ENCODE measurements at places on chromosomes 5 and 9.

DNA sequence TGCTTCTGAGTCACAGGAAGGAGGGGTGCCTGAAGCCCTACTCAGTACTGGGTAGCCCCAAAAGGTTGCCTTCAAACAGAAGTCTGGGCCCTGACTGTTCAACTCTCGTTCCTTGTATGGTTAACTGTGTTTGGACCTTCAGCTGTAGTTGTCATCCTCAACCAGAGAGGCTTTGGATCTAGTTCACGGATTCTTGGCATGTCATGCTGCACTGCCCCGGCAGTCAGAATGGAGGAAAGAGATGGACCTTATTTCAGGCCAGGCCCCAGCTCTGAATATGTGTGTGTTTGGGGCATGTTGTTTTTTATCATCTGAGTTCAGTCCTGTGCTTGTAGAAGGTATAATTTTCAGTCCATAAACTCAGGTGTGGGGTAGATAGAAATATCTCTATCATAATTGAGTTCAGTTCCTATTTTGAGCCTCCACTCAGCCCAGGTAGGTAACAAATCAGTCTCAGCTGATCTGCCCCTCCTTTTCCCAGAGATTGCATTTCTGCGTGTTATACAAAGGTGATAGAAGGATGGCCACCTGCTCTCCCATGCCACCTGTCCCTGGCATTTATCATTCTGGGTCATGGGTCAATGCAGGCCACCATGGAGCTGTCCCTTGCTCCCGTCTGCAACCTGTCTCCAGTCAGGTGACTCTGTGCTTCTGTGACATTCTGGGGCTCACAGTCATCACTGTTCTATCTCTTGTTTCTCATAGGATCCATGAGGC lies 127.5 kb upstream of the CPEB4 start:
- no peak for DNase-seq

GRCh38 chr5:56414066-56414465 lies 180.9 kb upstream of the ANKRD55 start:
- peak; percentile 55 for DNase-seq

- DNase-seq: no peak
Observed at GRCh38 chr5:112625689-112626438, 111.8 kb upstream of the APC start.

- DNase-seq: peak; percentile 80
Observed at GRCh38 chr5:61307611-61308010, 24.4 kb upstream of the ZSWIM6 start.

DNA sequence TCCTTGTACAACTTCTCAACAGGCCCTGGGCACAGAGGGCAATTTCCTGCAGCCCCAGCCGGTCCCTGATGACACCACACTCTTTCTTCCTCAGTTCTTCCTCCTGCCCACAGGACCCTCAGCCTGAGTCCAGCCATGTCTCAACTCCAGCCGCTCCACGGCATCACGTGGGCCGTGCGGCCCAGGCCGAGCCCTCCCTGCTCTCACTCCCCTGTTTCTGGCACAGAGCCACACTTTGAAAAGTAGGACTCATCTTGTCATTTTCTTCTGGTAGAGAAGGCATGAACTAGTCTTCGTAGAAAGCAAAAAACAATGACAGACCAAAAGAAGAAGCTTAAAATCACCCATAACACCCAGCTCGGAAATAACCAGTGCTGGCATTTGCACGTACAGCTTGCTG lies 404.7 kb upstream of the IRX1 start:
- DNase-seq: no peak

DNA sequence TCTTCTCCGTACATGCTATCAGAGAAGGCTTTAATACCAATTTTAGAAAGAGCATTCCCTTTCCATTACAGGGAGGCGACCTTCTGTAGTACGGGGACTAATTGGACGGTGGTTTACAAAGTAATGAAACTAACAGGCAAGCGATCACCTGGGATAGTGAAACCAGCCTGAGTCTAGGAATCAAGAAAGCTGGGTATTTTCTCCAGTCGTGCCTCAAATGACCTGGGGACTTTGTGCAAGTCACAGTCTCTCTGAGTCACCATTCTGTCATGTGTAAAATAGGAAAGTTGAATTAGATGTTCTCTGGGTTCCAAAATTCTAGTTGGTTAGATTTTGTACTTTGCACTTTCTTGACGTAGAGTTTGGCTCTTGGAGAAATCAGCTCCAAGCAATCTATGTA lies 22.7 kb upstream of the SSBP2 start:
- no peak for DNase-seq

DNA sequence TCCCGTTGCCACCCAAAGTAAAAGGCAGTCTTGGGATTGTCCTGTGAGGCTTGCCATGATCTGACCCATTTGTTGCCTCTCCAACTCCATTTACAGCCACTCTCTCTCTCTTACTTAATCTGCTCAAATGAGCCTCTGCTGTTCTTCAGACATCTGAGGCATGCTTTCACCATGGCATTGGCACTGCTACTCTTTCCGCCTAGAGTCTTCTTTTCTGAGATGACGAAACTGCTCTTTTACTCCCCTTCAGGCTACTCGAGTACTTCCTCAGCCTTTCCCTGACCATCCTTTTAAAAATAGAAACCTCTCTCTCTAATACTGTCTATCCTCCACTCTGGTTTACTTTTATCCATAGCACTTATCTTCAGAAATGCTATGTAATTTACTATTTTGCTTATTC lies 9.0 kb downstream of the FOCAD start:
- peak; percentile 49 for DNase-seq

GRCh38 chr9:136021171-136021871 lies 60.1 kb upstream of the UBAC1 start:
- DNase-seq: no peak

DNA sequence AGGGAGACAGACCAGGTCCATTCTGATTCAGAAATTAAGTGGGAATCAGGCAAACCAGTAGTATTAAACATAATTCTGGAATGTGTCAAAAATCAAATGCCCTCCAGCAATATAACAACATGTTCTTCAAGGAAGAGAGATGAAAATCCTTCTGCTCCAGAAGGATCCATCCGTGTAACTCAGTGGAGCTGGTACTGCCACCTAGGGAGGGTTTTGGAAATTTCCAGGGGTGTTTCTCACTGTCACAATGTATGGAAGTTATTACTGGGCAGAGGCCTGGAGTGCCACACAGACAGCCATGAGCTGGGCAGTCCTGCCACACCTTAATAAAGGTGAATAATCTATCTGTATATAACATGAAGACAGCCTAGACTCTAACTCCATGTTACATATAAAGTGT lies 87.5 kb downstream of the TTLL11 start:
- peak; percentile 78 for DNase-seq

DNA sequence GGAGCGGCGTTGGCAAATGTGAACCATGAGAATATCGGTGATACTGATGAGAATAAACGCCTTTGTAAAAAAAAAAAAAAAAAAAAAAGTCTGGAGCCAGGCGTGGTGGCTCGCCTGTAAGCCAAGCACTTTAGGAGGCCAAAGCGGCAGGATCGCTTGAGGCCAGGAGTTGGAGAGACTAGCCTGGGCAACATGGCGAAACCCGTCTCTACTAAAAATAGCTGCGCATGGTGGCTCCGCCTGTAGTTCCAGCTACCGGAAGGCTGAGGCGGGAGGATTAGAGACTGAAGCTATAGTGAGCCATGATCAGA lies 425 bp upstream of the NFX1 start:
- DNase-seq: no peak

DNA sequence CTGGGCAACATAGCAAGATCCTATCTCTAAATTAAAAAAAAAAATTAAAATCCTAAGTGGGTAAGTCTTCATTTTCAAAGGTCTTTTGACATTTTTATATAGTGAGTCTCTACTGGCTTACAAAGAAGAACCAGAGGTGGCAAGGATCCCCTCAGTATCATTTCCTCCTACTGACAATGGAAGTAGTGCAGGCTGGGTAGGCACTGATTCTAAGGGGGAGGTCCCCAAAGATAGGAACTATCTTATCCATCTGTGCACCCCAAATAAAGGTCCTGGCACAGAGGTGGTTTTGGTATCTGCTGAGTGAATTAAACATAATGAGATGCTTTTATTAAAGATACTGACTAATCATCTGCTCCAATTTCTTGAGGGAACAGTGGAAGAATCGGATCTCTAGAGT lies 4.2 kb downstream of the FAM193B start:
- no peak for DNase-seq

DNA sequence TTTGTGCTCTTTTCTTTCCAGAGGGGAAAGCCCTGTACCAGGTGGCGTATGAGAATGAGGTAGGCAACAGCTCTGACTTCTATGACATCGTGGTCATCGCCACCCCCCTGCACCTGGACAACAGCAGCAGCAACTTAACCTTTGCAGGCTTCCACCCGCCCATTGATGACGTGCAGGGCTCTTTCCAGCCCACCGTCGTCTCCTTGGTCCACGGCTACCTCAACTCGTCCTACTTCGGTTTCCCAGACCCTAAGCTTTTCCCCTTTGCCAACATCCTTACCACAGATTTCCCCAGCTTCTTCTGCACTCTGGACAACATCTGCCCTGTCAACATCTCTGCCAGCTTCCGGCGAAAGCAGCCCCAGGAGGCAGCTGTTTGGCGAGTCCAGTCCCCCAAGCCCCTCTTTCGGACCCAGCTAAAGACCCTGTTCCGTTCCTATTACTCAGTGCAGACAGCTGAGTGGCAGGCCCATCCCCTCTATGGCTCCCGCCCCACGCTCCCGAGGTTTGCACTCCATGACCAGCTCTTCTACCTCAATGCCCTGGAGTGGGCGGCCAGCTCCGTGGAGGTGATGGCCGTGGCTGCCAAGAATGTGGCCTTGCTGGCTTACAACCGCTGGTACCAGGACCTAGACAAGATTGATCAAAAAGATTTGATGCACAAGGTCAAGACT lies 10.3 kb downstream of the PCYOX1L start:
- DNase-seq: no peak

DNA sequence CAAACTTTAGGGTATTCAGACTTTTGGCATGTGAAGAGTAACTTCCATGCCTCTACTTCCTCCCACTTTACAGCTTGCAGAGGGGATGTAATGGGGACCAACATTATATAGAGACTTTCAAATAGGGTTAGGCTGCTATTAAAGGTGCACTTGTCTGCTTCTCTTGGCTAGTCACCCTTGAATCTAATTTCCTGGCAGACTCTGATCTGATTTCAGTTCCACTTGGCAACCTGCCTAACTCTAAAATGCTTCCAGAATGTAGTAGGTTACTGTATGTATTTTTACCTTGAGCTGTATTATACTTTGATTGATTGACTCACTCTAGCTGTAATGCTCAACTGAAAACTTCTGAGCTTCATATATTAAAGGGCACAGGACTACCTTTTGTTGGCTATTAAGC lies 693.4 kb downstream of the KCTD16 start:
- DNase-seq: no peak

DNA sequence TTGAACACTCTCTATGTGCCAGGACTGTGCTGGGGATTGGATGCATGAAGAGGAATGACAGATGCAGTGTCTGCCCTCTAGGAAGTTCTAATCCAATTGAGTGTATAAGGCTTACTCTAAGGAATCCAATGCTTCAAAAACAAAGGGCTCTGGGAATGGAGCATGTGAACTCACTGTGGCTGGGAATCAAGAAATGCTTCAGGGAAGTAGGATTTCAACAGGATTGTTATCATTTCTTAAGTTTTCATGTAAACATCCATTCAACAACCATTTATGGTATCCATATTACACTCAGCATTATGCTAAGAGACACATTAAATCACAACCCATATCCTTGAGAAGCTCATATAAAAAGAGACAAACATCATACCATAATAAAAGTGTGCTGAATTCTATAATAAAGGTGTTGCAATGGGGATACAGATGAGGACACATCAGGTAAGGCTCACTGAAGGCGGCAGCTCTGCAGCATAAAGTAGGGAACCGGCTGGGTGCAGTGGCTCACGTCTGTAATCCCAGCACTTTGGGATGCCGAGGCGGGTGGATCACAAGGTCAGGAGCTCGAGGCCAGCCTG lies 11.3 kb downstream of the SIL1 start:
- peak; percentile 58 for DNase-seq

DNA sequence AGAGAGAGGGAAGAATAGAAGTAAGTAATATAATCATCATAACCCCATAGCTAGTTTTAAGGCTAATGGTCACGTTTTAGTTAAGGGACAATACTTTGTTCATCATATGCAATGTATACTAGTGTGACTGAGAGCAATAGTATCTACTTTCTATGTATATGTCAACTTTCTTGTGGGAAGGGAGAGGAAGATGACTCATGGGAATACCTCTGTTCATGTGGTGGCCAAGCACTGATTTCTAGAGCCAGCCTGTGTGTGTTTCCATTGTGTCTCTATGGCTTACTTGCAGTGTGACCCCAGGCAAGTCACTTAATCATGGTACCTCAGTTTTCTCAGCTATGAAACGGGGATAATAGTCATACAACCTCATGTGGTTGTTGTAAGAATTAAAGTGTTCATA lies 639.6 kb downstream of the CETN3 start:
- no peak for DNase-seq

All from EH (cell line).